ENCODE measurements at places on chromosomes 7 and 10.

GRCh38 chr10:62048919-62049623, 147.6 kb downstream of the ARID5B start:
- DNase-seq = peak; percentile 97

DNA sequence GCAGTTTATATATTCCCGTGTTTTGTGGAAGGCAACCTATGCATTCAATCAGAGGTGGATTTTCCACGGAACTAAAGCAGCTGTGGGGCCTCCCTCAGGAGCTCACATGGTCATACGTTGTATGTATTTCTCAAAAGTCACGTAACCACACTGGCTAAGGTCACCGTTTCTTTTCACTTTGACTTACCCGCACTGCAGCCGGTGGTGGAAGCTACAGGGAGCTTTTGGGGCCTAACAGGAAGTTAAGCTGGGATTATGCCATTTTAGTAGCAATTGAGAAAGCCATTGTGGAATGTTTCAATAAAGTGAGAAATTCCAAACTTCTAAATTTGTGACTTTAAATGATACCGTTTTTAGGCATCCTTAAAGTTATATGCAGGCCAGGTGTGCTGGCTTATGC, 111.2 kb upstream of the KLF6 start:
- DNase-seq = peak; percentile 65

- DNase-seq = peak; percentile 39
Observed at GRCh38 chr10:17227367-17228090, 512 bp upstream of the VIM start.

DNA sequence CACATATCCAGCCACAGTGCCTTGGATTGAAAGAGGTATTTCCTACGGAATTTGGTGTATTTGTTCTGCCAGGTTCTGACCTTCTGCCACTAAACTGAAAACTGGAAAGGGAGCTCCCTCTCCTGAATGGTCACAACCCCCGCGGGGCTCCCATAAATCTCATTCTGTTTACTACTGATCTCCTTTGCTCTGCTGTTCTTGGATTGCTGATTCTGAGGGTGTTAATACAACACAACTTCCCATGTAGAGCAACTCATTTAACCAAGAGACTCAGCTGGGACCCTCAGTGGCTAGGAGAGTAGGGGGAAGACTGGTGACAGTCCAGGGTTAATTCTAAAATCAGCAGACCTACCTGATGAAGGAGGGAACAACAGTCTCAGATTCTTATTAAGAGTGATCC, 662.9 kb downstream of the INHBA start:
- no peak for DNase-seq

GRCh38 chr10:17335065-17335464, 107.0 kb downstream of the VIM start:
- no peak for DNase-seq

DNA sequence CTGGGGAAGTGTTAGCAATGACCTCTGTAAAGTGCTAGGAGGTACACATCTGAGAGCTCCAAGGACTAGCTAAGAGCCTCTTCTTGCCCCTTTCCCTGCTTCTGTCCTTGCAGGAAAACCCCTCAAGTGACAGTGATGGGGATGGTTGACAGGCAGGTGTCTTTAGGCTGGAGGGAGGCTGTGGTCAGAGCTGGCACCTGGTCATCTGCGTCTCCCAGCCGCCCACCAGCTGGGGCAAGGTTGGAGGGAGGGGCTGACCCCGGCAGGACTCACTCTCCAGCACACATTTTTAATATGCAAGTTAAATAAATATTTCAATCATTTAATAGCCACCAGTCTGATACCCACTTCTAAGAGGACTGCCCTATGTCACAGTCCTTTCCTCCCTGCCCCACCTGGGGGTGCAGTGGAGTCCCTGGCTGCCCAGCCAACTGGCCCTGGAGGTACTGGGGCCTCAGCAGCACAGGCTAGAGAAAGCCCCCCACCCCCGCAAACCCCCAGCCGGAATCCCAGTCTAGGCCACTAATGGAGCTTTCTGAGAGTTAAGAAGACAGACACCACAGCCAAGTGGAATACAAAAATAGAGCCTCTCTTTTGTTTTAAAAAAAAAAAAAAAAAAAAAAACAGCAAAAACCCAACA, 6.3 kb downstream of the FGF8 start:
- DNase-seq = no peak

- DNase-seq = no peak
Observed at GRCh38 chr7:126720232-126720631, 532.5 kb downstream of the GRM8 start.

DNA sequence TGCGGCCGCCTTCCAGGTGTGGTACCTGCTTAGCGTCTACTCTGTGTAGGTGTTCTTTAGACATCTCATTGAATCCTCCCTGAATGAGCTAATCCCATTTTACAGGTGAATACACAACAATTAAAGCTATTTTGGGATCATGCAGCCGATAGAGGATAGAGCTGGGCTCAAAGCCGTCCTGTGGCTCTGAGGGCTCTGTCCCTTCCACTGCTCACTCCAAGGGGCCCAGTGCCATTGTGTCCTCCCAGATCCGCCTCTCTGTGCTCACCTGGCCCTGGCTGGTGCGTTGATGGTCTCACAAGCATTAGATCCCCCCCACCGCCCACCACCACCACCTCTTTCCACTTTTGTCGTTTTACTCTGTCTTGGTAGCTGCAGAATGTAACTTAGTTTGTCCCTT, 13.1 kb downstream of the NPTX2 start:
- no peak for DNase-seq

DNA sequence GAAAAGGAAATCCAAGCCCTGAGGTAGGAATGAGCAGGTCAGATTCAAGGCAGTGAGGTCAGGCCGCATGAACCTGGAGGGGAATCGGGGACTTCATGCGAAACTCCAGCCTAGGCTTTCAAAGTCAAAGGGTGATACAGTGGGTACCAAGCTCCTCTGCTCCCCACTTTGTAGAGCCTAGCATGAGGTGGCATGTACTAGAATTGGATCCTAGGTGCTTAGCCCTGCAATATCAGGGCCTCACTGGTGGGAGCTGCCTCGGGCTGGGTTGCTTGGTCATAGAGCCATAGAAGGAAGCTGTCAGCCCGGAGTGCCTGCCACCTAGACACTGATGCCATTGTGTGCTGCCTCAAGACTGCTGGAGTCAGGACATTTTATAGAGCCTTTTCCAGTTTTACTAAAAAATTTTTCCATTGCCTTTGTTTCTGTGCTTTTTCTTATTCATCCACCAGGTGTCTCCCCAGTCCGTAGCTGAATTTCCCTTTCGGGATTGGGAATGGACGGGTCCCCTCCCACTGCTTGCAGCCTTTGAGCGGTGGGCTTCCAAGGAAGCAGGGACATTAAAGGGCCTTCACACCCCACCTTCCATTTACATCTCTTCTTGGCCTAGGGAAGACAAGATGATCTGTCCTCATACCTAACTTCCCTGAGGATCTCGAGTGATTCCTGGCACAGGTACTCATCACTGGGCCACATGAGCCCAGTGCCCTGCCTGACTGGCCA, 5.5 kb upstream of the LZTS2 start:
- no peak for DNase-seq

- DNase-seq = no peak
Observed at GRCh38 chr10:7338469-7338868, 72.4 kb downstream of the SFMBT2 start.

- DNase-seq = no peak
Observed at GRCh38 chr7:65004575-65004974, 1.9 kb downstream of the ERV3-1 start.

DNA sequence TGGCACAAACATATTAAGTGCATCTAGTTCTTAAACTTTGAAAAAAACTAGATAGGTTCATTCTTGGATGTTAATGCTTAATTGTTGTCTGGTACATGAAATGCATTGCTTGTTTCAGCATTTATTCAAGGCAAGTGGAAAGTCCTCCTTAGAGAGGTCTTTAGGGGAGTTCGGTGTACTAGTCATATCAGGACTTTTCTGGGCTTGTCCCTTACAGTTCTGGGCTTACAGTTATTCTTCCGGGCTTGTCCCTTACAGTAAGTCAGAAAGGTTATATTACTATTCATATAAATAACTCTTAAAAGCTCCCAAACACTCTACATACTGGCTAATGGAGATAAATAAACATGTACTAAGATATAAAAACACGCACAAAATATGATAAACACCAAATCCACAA, 61.6 kb upstream of the MRLN start:
- no peak for DNase-seq

DNA sequence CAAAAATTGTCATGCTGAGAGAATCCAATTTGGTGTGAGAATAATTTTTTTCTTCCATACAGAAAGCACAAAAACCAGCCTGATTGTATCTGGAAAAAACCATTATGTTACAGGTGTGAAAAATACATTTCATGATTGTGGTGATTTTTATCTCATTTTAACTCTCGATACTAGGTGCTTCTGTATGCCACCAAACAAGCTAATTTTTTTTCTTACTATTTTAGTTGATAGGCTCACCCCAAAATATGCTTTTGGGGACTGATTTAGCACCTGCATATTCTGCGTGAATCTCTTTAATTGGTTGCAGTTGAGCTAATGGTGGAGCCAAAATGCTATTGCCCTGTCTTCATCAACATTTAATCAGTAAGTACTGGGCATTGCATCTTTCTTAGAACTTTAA, 1.9 kb downstream of the DMTF1 start:
- no peak for DNase-seq

DNA sequence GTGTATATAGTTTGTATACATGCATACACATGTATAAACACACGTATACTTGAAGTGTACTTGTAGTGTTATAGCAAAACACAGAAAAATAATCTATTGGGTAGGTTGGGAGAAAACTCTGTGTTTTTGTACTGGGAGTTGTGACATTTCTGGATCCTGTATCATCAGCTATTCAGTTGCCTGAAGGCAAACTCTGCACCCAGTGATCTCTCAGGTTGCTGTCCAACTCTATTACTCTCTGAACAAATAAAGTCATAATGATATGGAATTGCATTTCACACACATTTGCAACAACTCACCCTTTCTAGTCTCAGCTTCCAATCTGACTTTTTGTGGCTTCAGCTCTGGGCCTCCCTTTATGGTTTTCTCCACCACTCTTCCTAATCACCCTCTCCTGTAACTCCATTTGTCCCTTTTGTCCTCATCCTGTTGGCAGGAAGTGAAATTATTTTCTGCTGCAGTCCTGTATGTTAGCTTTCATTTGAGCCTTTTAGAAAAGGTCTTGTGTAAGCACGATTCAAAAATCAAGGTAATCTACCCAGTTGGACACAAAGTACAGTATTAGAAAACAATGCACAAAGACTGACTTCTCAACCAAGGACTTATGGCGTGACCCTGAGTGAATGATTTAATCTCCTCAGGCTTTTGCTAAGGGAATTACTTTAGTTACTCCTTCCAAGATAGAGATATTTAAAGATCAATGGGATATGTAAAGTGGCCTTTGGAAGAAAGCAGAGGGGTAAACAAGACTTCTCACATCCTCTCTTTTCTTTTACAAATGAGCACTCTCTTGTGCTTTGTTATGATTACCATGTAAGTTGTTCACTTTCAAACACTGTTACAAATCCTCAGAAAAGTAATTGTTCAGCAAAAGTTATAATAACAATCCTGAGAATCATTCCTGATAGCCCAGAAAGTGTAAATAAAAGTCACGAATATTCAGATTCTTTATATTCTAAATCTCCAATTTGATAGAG, 249.1 kb downstream of the KCND2 start:
- DNase-seq = no peak

- DNase-seq = no peak
Observed at GRCh38 chr7:114886241-114886640, 35.7 kb upstream of the MDFIC start.

GRCh38 chr7:77667459-77668086, 28.7 kb upstream of the RSBN1L start:
- no peak for DNase-seq

DNA sequence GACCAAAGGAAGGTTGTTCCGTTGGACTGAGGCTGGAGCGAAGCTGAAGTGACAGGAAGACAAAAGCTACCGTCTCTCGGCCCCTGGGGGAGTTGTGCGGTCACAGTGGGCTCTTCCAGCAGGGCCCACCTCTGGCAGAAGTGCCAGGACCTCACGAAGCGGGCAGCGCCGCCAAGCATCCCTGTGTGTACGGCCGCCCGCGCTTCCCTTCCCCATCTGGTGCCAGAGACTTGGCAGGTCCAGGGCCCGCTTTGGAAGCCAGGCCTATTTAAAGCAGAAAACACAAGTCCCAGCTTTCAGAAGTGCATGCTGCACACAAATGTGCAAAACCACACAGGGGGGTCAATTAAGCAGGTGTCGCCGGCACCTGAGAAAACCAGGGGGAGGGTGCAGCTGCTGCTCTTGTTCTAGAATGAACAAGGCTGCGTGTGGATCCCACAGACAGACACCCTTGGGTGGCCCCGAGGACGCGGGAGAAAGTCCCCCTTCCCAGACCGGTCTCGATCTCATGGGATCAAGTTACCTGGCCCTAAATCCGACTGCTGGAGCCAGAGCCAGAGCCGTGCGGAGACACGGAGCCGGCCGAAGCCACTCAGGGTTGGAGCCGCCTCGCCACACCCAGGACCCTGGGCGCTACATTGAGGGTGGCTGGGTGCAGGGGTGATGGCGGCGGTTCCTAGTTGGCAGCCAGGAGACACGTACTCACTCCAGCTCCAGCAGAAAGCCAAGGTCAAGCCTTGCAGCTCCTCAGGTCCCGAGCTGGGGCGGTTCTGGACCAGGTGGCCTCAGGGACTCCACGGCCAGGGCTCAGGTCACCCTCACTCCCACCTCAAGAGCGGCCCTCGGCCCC, 51.8 kb upstream of the PPP2R2D start:
- no peak for DNase-seq

DNA sequence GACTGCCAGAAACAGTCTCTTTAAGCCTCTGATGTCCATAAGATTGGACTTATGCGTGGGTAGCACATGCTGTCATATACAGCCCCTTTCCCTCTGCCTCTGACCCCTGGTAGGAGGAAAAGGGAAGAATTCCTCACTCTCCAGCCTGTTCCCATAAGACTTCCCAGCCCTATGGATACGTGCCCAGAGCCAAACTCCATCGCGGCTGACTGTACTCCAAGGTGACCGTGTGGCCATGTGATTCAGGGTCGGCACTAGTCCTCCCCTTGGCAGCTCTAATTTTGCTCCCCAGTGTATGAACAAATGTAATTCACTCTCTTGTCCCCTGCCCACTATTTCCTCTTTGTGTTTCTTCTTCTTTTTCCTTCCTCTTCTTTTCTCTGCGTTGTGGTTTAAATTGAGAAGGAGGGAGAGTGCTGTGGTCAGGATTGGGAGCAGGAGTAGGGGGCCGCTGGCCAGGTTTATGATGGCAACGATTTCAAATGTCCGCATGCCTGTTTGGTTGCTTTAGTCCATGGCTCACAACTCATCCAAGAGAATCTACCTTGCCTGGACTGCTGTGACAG, 43.8 kb downstream of the PRLHR start:
- peak; percentile 26 for DNase-seq

All from inflammatory macrophage (primary cell).